ENCODE measurements at places on chromosomes 2 and 18.

DNA sequence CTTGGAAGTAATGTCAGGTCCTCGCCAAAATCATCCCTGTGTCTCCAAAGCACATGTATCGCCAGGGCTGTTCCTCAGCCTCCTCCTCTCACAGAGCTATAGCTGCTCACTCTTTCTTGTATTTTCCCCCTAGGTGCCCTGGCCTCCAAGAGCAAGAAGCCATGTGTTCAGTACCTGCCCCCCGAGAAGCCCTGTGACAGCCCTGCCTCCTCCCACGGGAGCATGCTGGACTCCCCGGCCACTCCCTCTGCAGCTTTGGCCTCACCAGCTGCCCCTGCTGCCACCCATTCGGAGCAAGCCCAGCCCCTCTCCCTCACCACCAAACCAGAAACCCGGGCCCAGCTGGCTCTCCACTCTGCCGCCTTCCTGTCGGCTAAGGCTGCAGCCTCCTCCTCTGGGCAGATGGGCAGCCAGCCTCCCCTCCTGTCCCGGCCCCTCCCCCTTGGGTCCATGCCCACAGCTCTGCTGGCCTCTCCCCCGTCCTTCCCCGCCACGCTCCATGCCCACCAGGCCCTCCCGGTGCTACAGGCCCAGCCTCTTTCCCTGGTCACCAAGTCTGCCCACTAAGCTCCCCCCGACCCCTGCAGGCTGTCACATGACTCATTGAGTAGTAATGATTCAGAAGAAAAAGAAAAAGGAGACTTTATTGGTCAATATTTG lies 18.8 kb downstream of the TGOLN2 start:
- no peak for DNase-seq

DNA sequence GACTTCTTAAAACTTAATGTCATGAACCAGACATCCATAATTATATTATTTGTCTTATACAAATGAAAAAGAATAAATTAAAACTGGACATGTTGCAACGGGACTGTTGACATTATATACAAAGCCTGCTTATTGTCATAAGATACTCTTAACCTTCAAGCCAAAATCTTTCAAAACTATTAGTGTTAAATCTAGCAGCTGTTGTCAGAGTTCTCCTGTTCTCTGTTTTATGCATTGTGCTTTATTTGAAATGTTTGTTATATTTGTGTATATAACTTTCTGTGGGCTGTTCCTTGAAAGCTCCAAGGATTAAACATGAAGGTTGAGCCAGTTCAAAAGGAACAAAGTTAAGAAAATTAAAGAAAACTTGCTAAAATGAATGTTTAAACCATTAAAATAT lies 335.5 kb upstream of the NT5C1B start:
- DNase-seq = no peak

DNA sequence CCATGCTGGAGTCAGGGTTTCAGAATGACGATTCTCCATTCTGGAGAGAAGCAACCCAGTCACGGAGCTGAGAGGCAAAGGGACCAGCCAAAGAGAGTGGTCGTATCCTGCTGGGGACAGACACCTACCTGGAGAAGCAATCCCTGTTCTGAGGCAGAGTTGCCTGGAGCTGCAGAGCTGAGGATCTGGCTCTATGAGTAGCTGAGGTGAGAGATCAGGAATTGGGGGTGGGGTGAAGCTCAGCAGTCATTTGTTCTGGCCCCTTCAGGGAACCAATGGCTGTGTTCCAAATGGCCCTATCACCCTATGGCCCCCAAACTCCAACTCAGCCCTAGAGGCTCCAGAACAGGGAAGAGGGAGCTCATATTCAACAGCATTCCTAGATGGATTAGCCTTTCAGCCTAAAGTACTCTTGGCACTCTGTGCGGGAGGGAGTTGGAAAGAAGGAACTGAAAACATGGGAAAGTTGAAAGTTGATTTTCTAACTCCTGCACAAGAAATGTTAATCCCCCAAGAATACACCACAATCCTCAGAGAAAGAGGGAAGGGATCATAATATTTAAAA lies 3.3 kb upstream of the ATRAID start:
- DNase-seq = no peak

DNA sequence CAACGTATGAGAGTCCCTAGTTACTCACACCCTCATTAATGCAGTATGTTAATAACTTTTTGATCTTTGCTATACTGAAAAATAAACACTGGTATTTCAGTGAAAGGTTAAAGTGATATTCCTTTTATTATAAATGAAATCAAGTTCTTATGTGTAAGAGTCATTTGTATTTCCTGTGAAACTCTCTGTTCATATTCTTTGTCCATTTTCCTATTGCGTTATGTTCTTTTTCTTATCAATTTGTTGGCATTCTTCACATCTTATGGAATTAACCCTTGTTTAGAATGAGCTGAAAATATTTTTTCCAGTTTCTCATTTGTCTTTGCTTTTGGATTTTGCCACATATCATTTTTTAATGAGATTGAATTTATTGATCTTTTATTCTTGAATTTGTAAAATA lies 44.8 kb downstream of the NDUFAF7 start:
- DNase-seq = no peak

GRCh38 chr18:1648712-1649111 lies 744.0 kb downstream of the ADCYAP1 start:
- no peak for DNase-seq

- DNase-seq = no peak
Observed at GRCh38 chr2:1727796-1728474, 16.4 kb downstream of the PXDN start.

GRCh38 chr18:36504928-36505327 lies 207.4 kb downstream of the FHOD3 start:
- no peak for DNase-seq

DNA sequence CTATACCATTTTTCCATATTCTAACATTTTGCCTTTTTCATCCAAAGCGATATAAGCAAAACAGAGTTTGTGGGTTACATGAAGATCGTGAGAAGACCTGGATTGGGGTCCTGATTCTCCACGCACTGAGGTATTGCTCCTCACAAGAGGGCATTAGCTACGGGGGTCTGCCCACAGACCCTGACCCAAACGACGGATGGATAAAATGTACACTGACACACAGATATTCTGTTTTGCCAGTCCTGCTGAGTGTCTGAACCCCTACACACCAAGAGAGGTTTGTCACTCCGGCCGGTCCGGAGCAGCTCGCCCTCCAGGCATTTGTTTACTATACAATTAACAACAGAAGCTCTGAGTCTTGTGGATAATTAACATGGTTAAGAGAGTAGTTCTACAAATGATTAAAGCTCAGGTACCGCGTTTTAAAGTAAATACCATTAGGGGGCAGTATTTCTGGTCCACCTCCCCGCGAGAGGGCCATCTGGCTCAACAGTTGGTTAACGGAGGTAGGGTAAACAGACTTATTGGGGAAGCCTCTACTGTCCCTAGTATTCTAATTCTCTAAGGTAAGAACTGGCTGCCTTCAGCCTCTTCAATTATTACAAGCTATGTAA lies 28.4 kb downstream of the SCYGR8 start:
- DNase-seq = no peak

GRCh38 chr2:241235859-241236593 lies 47.5 kb downstream of the ANO7 start:
- DNase-seq = no peak

- DNase-seq = no peak
Observed at GRCh38 chr2:239111401-239112100, 263.7 kb downstream of the TWIST2 start.

DNA sequence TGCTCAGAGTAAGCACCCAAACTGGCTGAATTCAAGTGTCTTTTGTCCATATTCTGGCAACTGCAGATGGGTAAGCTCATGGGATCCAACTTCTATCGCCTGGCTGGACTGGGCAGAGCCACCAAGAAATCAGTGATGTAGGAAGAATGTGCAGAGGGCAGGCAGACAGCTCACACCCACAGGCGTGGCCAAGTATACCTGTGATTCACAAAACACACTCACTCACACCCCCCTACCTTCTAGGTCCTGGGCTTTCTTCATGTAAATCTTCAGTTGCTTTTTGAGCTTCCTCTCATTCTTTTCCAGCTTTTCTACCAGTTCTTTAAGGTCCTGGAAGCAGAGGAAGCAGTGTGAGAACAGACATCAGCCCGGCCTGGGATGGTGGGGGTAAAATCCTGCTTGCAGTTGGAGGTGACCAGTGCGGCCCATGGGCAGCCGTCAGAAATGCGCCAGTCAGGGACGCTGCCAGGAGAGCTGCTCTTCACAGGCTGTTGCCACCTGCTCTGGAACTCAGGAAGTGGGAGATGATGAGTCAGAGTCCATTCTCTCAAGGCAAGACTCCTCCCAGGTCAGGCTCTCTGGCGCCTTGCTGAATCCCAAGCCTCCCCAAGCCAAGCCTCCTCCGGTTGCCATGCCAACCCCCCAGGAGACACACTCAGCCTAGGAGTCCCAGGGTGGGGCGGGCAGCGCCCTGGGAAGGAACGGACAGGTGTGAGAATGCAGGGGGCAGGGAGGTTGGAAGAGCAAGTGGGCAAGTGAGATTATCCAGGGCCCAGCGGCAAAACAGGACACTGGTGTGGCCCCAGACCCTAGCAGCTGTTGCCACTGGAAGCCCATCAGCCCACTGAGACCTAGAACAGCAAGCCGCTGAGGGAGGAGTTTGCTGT lies 36.2 kb upstream of the ACAA2 start:
- DNase-seq = peak; percentile 4

- DNase-seq = no peak
Observed at GRCh38 chr2:44351676-44352075, 9.6 kb downstream of the PREPL start.

- no peak for DNase-seq
Observed at GRCh38 chr18:461762-462161, 38.7 kb downstream of the COLEC12 start.

All from fibroblast of skin of left biceps (primary cell).